NCI-H69 (cell line): ENCODE measurements at places on chromosomes 12 and 14.
A peak's percentile ranks its signal among the peaks of the same experiment; 100 is the strongest.

DNA sequence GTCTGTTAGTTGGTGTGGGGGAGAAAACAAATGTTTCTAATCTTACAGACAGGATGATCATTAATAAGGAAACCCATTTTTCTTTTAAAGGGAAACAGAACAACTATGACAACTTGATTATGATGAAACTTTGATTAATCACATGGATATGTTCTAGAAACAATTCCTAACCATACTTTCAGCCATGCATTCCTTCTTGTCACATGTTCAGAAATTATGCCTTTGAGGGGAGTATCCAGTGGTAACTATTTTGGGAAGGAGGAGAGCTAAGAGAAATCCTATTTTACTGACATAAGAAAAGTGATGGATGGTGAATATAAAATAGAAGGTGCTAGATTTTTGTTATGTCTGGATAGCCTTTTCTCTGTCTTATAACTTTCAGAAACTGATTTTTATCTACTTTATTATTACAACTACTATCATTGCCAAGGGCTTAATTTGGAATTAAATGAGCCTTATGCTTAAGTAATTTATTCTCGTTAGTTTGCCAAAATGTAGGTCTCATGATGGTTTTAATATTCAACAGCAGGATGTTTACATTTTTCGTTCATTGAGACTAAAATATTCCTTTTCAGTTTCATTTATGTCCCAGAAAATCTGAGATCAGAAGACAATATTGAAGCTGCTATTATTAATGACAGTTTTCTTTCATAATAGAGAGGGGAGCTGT lies 200.1 kb downstream of the TMTC2 start:
- no peak for DNase-seq

DNA sequence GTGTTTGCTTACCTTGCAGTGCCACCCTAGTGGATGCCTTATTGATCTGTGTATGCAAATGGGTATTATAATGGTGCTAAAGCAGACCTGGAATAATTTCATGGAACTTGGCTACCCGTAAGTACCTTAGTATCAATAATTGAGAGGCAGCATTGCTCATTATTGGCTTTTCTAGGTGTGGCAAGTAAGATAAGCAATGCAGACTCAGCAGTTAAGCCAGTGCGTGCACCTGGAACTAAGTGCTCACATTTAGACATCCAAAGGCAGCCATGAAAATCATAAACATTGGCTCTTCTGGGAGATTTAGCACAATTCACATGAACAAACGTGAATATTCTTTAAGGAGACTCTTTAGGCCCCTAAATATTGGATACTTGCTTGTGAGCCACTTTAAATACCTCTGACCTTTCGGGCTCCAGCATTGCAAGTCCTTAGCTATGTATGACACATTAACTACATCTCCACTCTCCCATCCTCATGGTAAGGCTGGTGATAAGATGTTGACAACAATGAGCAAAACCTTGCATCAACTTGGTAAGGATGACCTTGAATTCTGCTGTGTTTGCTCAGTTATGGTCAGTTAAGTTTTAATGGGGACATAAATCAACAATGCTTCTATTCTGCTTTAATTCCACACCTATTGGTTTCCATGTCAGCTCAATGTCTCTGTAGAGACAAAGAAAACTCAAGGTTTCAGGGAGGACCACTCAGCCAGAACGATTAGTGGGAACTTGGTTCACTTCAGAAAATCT lies 112.0 kb downstream of the SLC5A8 start:
- peak; percentile 87 for DNase-seq

DNA sequence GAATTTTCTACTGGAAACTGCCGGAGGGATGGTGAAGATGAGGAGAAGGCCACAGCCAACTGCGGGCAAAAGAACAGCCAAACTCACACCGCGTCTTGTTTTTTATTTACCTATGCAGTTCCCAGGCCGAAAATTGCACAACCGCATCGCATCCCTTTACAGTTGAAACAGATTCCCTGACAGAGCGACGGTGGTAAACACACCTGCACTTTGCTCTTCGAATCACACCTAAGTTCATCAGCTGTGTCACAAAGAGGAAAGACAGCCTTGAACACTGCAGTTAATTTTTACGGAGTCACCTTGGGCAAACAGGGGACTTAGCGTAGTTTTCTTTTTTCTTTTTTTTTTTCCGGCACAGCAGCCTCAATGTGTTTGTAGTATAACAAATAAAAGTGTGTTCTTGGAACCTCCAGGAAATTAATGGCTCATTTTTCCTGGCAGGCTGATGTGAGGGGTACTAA lies 272.0 kb upstream of the DIO3 start:
- no peak for DNase-seq

DNA sequence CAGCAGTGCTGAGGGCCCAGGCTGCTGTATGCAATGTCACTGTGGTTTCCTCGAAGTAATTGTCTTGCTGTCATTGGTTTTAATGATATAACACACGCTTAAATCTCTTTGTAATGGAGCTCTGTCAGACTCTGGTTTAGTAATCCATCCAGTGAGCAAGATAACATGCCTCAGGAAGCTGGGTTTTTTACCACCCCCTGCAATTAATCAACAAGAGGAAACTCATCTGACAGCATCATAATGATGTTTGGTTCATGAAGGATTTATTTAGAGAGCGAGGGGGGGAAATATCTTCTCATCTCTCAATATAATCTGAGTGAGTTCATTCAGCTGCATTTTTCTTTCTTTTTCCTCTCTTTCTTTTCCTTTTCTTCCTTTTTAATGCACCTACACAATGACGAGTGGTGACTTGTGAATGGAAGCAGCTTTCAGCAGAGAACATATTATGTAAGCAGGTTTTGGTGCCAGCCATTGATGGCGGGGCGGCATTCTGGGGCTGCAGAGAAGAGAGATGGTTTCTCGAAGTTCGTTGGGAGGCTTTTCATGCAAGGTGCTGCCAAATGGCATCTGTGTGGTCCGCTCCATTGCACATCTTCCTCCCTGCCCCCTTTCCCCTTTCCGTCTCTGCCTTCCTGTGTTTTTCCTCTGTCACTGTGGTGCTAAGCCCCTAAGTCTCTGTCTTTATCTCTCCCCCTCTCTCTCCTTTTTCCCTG lies 6.7 kb downstream of the RPH3A start:
- peak; percentile 55 for DNase-seq

DNA sequence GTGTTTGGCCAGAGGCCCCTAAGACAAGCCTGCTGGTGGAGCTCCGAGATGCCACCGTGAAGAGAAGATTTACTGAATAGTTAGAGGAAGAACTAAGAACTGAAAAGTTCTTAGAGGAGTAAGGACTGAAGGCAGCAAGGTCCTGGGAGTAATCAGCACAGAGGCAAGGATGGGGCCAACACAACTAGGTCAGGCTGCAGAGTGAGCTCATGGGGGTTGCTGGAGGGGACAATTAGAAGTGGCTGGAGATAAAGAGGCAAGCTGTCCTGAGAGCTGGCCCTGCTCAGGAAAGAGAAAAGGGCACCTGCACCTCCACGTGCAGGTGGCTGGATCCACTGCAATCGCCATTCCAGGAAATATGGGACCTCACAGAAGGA lies 52.7 kb downstream of the NFKBIA start:
- no peak for DNase-seq

GRCh38 chr14:63727231-63727735 lies 582 bp downstream of the SGPP1 start:
- DNase-seq, result peak; percentile 79

- DNase-seq, result no peak
These were observed 37.5 kb downstream of the RAP1B start for GRCh38 chr12:68648179-68648578.

DNA sequence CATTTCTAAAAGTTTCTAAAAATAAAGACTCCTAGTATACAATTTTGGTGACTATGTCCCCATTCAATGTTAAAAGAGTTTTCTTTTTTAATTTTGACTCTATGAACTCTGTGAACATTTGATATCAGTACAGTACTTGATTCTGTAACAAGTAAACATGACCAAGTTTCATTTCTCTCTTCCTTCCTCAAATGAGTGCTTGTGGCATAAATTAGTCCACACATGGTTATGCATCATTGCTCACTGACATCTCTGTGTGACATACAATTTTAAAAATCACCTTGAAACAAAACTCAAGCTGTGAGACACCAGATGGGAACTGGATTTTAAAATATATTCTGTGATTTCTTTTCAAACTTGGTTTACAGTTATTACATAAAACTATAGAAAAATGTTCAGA lies 253.9 kb upstream of the MDGA2 start:
- peak; percentile 77 for DNase-seq

DNA sequence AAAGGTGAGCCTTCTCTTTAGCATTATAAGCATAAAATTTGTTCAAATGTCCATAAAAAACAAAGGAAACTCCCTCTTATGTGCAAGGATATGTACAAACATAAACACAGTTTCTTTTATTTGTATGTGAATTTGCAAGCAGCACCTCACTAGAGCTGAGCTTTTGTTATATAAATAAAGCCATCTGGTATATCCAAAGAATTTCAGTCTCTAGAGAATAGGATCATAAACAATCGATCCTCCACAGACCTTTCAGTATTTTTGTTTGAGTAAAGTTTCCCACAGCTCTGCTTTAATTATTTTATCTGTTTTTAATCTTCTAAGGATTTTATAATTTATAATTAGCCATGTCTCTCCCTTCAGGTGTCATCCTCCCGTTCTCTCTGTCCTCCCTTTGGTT lies 89.2 kb downstream of the OTOGL start:
- DNase-seq, result peak; percentile 85

- DNase-seq, result no peak
These were observed 82.6 kb downstream of the LRRC74A start for GRCh38 chr14:76908834-76909233.

GRCh38 chr14:31992011-31992447 lies 85.1 kb upstream of the ARHGAP5 start:
- no peak for DNase-seq
